Large intestine (tissue), 12 donors: ENCODE measurements at places on chromosomes 7 and 10. TPM values are rescaled to one million over a fixed set of nuclear protein-coding genes. Genes with fewer than 3 reads are reported as not detected.

DNA sequence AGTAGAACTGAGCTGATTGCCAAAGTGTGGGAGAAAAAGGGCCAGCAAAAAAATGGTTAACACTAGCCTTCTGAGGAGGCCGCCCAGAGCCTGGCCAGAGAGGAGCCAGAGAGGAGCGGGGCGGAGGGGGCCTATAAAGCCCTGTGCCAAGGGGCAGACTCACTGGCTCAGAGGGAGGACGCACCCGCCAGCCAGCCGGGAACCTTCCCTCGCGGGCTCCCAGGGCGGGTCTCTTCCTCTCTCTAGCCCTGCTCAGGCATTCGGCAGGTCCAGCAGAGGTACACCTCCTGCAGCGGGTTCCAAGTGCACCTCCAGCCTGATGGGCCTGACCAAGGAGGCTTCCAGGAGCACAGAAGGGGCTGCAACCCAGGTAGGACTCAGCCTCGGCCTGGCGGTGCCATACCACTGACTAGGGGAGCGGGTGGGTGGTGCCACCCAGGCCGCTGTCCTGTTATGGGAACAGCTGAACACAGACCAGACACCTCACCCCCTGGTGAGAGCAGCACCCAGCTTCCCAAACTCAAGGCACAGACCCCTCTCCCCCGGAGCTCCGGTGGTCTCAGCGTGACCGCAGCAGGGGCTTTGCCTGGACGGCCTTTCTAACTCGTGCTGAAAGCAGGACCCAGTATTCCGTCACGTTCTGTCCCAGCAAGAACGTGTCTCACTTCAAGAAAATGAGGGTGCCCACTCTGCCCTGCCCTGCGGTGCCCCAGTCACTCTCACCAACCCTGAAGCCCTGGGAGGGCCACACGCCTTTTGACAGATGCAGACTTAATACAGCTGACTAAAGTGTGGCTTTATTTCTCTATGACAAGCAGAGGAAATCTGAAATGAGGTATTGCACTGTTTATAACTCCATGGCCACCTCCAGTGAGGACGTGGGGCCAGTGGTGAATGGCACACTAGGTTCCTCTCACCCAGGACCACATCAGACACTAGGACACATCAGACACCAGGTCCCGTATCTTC, at the start of gene GPER1:
Gene GPER1 (plus strand): TSS at position 162 of the 969 bp plus-strand sequence. CDS start 3,616 bp downstream, outside the sequence.
- DNase-seq: peak; percentile 47
- H3K4me1 ChIP-seq: peaks cover 20% of the 10 kb centered on the region
- peaks cover 2% of the 10 kb centered on the region for H3K27me3 ChIP-seq
- peaks cover 9% of the 10 kb centered on the region for H3K36me3 ChIP-seq
- H3K27ac ChIP-seq: no peak within 1 kb of the TSS
- H3K4me3 ChIP-seq: peak within 1 kb of the TSS; percentile 44

DNA sequence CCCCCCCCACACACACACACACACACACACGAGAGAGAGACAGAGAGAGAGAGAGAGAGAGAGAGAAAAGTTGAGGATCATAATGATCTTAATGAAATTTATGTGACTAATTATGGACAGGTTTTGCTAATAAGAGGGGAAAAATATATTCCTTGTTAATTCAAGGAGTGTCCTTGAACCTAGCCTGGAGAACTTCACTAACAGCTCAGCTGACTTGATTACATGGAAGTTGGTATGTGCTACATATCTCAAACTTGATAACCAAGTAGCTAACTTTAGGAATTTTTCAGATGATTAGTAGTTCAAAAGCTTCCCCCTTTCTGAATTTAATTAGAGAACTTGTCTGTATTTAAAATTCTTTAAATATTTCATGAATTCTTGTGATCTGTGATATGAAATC, 15.3 kb downstream of the SLF2 start:
- no peak overlapping the region for H3K4me3 ChIP-seq
- H3K36me3 ChIP-seq: peaks cover 63% of the 10 kb centered on the region
- H3K27me3 ChIP-seq: no peaks in the 10 kb centered on the region

DNA sequence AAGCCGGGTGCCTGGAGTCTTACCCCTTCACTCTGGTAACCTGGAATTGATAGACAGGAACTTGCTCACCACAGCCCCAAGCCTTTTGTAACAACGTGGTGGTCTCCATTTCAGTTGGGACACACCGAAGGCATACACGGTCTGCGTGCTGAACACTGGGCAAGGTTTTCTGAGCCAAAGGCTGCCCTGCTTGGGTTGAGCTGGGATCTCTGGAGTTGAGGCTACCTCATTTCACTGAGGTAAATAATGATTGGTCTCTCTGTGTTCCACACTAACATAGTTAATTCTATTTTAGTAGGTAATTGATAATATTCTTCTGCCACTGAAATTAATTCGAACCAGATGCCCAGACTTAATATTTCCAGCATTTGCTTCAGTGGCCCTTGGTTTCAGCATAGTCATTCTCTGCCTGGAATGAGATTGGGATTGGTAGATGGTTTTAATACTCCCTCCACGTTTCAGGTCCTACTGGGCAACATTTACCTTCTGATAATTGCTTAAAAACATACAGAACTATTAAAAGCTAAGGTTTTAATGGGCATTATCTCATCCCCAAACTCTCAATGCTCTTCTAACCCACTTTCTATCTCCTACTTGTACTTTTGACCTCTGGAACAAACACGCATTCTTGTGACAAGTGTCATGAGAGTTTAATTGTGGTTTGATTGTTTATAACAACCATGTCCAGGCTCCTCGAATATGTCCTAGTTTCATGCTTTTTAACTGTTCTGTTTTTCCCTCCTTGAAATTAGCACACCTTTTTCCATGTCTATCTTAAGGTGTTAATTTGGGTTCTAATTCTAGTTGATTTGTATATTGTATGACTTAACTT, 202.3 kb upstream of the KLF6 start:
- no peak overlapping the region for H3K27ac ChIP-seq
- H3K4me1 ChIP-seq: no peaks in the 10 kb centered on the region
- no peaks in the 10 kb centered on the region for H3K36me3 ChIP-seq
- DNase-seq: no peak

GRCh38 chr10:125415006-125415633, 254.8 kb upstream of the CTBP2 start:
- peaks cover 3% of the 10 kb centered on the region for H3K27me3 ChIP-seq
- no peak for DNase-seq
- H3K4me3 ChIP-seq: no peak overlapping the region
- no peak overlapping the region for H3K27ac ChIP-seq
- no peaks in the 10 kb centered on the region for H3K4me1 ChIP-seq
- H3K36me3 ChIP-seq: no peaks in the 10 kb centered on the region

- DNase-seq: no peak
- H3K36me3 ChIP-seq: no peaks in the 10 kb centered on the region
- H3K27me3 ChIP-seq: no peaks in the 10 kb centered on the region
- H3K27ac ChIP-seq: no peak overlapping the region
- H3K4me3 ChIP-seq: no peak overlapping the region
These were observed 5.0 kb downstream of the LDB3 start for GRCh38 chr10:86673216-86673826.

HOGA1 gene
- polyA plus RNA-seq: 3.2 TPM

OPN4 gene
- not detected for polyA plus RNA-seq

WIPF3 gene
- 21.9 TPM for polyA plus RNA-seq

ADRA2A gene
- polyA plus RNA-seq: 5.4 TPM

TAF3 gene
- 5.0 TPM for polyA plus RNA-seq
